ENCODE measurements at places on chromosomes 7 and 10. TPM values are rescaled to one million over a fixed set of nuclear protein-coding genes. Genes with fewer than 3 reads are reported as not detected.

Gene HKDC1
- 0.10 TPM for total RNA-seq

Gene FKBP6
- total RNA-seq, result not detected

Gene LRIT1
- not detected for total RNA-seq

Gene FRG2B
- total RNA-seq, result not detected

Gene ATG9B
- total RNA-seq, result 0.55 TPM

Gene C10orf95
- 1.5 TPM for total RNA-seq

Gene ZNF12
- total RNA-seq, result 29.0 TPM

Gene OPN1SW
- not detected for total RNA-seq

Gene NKX2-3
- not detected for total RNA-seq

Gene CYP3A7
- total RNA-seq, result 0.75 TPM

DNA sequence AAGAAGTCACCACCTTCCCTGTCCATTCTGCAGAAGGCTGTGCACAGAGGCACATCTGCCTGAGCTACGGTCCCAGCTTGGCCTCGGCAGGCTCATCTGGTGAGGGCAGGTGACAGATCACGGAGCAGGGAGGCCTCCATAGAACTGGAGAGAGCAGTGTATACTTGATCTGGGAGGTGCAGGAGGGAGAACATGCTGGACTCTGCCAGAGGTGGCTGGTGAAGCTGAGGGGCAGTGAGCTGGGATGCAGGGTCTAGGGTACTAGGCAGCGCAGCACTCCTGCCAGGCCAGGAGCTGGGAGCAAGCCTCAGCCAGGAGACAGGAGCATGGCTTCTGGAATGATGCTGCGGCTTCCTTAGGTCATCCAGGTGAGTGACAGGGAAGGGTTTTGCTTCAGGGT lies 553.0 kb downstream of the TCERG1L start:
- no peak for DNase-seq

DNA sequence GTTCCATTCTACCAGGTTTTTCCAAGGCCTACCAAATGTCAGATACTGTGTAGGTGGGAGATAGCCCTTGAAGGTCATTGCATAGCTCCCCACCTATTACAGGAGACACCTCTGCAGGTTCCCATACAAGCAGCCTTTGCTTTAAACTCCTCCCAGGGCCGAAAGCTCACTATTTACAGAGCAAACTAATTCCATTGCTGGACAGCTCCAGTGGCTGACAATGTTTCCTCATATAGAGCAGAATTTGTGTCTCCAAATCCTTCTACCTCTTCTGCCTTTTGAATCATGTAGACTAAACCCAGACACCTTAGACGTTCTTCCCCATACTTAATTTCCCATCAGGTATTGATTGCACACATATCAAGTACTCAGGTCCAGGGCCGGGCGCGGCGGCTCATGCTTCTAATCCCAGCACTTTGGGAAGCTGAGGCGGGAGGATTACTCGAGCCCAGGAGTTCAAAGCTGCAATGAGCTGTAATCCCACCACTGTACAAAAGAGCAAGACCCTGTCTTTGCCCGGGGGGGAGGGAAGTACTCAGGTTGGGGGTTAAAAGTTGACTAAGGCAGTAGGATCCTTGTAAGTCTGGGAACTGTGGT lies 2.1 kb downstream of the CNNM1 start:
- DNase-seq, result no peak

- DNase-seq, result no peak
Measured at GRCh38 chr7:105249216-105249615, 139.5 kb downstream of the SRPK2 start.

DNA sequence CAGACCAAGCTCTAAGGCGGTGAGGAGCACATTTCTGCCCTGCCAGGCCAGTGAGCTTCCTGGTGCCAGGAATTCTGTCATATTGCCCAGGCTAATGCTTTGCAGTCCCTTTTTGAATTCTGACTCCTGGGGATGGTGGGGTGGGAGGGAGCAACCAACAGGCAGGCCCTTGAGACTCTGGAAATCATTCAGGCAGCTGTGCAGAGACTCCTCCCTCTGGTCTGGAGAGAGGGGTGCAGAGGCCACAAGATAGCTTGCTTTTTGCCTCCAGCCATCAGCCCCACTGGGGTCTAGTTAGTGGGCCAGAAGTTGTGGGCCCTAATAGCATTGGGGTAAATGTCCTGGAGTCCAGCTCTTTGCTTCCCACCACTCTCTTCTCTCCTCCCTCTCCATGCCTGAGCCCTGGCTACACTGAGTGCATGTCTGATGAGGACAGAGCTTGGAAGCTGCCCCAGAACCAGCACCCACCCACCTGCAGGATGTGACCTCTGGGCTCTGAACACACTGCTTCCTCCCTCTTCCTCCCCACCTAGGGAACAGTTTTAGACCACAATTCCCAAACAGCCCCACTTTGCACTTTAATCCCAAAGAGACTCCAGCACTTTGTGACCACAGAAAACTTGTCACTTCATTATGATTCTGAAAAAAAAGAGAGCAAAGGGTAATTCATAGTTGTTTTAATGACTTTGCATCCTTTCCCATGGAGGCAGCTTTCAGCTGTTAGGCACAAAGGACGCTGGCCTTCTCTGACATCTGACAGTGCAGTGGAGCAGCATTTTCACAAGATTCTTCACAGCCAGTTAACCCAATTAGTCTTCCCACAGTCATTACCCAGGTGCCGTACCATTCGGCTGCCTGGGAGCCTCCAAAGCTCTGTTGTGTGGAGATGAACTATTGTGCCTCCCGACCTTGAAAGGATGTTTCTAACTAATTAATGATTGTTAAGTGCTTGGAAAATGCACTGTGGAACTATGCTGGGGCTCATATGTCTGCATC lies 262.5 kb downstream of the TRIL start:
- DNase-seq, result no peak

DNA sequence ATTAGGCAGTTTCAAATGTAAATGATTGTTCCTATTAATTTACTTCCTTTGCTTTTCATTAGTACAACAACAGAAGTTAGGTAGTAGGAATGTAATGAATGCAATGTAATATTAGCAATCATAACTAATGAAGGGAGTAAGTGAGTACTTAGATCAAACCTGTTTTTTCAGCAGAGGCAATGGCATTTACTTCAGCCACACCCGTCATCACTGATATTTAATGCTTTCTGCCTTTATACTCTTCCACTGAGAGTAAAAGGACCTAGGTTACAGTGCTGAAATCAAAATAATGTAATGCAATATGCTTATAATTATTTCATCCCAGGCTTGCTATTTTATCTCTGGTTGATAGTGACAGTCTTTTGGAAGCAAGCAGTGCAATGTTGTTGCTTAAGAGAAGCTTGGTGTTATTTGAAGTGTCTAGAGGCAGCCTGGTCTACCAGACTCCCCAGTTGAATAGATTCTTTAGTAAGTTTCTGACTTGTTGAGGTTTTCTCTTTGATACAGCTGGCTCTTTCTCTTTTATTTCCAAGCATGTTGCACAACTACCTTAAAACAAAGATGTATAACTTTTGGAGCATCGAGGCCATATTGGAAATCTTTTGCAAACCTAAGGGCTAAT lies 149.4 kb downstream of the RNLS start:
- DNase-seq, result no peak

DNA sequence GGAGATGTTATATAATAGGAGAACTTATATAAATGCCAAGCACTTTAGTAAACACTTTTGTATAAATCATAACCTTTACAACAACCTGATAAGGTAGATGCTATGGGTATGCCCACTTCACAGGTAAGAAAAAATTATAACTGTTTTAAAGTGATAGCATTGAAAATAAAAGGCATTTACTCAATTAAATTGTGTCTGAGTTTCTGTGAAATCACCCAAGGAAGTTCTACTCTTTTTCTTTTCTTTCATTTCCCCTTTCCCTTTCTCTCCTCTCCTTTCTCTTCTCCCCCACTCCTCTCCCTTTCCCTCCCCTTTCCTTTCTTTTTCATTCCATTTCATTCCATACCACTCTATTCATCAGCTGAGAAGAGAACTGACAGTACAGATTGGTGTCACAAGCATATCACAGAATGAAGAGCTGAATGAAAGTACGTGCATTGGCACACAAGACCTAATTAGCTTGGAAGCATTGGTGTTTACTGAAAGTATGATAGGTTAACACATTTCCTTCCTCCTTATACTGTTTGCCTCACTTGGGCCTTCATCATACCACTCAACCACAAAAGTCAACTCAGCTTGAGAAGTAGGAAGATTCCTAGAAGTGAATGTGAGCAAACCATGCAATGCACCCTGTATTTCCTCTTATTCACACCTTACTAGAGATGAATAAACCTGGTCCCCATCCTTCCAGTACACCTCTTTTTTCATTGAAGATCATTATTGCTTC lies 117.9 kb upstream of the AGR3 start:
- no peak for DNase-seq

- no peak for DNase-seq
Measured at GRCh38 chr7:151251689-151252560, 3.4 kb upstream of the SMARCD3 start.

DNA sequence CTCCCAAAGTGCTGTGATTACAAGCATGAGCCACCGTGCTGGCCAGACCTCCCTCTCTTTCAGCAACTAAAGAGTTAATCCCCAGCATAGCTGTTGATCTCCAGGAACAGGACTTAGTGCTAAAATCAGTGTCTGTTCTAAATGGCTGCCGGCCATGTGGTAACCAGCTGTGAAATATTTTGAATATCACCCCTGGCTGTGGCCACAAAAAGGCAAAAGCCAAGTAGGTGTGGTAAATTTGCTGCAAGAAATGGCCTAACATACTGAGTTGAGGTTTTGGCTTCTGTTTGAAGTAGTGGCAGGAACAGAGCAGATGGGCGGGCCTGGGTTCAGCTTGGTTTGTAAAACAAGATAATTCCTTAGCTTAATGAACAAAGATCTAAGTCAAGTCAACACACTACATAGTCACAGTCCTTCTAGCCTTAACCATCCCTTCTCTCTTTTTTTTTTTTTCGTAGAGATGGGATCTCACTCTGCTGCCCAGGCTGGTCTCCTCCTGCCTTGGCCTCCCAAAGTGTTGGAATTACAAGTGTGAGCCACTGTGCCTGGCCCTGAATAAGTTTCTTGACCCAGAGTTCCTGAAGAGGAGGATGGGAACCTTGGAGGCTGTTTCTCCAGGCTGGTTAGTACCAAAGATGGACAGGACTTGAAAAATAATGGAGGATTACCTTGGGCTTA lies 22.7 kb upstream of the AGFG2 start:
- peak; percentile 60 for DNase-seq

GRCh38 chr10:69474742-69475432 lies 23.6 kb downstream of the TSPAN15 start:
- DNase-seq, result no peak

GRCh38 chr7:102890292-102890970 lies 22.4 kb upstream of the LRRC17 start:
- DNase-seq, result no peak

DNA sequence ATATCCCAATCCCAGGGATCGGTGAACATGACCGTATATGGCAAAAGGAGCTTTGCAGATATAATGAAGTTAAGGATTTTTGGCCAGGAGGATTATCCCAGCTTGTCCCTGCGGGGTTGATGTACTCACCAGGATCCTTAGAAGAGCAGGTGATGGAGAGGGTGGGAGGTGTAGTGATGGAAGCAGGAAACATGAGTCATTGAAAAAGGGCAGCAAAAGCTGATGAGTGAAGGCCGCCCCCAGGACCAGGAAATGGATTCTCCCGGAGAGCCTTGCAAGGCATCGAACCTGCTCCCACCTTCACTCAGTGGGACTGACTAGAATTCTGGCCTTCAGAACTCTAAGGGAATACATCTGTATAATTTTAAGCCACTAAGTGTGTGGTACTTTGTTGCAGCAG lies 5.2 kb upstream of the NUPR2 start:
- DNase-seq, result no peak

GRCh38 chr7:22576612-22577469 lies 76.9 kb upstream of the STEAP1B start:
- no peak for DNase-seq
